ENCODE measurements at places on chromosomes 5 and 9.

DNA sequence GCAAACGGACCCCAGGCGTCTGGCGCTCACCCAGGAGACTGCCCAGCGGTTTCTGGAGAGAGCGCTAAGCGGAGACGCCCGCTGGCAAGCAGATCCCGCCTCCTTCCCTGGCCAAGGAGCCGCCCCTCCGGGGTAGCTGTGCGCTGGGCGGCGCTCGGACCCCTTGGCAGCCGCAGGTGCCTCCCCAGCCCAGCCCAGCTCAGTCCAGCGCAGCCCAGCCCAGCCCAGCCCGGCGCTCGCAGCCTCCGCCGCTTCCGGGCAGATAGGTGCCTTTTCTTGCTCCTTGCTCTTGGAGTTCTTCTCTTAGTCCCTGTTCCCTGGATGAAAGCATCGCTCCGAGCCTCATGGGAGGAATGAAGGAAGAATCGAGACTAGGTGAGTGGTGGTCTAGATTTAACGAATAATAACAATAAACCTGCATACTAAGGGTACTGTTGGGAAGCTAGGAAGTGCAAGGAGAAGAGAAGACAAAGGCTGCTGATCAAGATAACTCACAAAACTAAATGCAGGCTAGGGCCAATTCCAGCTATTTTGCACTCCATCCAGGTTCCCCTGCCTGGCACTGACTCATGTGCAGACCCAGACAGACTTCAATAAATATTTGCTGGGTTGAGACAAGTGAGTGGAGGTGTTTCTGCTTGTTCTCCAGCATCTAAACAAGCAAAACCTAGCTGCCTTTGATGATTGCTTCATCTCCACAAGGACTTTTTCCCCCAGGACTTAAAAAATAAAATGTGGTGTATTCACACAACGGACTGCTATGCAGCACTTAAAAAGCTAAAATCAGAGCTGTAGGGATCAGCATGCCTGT, at the start of gene STK32A:
Gene STK32A (plus strand): TSS at position 202 of the 811 bp plus-strand sequence. CDS start 4,609 bp downstream, outside the sequence.
- peak; percentile 8 for DNase-seq

DNA sequence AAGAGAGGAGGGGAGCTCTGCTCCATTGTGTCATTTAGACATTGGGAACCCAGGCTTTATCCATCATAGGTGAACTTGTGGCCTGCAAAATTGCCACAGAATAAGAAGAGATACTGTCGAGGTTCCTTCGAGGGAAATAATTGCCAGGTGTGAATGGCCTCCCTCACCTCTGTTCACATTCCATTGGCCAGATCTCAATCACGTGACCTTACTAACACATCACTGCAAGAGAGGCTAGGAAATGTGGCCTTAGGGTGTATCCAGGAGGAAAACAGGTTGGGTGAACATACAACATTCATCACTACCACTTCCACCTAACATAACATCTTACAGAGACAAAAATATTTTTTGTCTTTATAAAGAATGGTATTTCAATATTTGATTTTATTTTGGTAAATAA, 182.1 kb downstream of the FBXL7 start:
- no peak for DNase-seq

DNA sequence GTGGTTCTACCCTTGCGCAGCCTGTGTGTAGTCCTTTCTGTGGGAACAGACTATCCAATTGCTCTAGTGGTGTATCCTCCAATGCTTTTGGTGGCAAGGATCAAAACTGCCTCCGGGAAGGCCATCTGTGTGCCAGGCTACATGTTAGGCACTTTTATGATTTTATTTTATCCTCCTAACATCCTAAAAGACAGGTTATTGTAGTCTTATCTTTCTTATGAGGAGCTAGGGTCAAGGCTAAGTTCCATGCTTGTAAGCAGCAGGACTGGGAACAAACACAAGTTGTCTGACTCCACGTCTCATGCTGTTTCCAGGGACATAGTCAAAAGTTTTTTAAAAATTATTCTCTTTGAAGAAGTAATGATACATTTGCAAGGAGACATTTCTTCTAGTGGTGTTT, 278.7 kb upstream of the ADAMTSL1 start:
- DNase-seq = no peak

DNA sequence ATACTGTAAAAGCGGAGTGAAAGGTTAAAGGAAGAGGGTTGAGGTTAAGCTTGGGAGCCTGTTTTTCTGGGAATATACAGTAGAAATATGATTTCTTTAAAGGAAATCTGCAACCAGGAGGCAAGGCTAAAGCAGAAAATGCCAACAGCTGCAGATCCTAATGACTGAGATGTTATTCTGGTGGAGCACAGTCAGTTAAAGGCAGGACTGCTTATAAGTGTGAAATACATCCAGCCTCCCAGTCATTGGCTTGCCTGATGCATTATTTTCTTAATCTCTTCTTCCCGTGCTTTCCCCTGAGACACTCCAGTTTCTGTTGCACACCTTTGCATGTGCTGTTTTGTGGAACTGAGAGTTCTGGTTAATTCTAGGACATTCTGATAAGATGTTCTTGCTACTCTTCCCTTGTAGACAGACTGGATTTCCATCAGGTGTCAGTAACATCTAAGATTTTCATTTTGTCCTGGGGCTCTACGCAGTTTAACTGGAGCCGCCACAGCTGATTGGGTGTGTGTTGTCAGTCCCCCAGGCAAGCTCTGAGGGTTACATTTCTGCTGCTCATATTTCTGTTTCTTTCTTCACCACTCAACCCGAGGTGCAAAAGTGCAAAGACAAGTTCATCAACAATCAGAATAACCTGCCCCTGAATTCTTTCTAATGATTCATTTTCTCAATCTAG, 44.4 kb downstream of the CAST start:
- DNase-seq = no peak

DNA sequence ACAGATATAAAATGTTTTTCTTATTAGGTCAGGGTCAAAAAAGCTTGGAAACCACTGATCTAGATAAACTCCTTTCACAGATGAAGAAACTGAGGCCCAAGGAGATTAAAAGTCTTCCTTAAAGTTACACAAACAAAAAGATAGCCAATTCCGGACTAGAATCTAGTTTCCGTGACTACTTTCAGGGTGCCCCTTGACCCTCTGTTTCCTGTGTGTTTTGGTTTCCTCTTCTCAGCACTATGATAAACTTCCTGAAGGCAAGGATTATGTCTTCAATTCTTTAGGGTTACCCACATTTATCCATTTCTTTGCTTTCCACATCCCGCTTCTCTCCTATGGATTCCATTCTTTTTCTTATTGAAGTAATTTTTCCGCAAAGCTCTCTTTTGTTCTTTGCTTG, 83.1 kb downstream of the ADAMTS12 start:
- no peak for DNase-seq

DNA sequence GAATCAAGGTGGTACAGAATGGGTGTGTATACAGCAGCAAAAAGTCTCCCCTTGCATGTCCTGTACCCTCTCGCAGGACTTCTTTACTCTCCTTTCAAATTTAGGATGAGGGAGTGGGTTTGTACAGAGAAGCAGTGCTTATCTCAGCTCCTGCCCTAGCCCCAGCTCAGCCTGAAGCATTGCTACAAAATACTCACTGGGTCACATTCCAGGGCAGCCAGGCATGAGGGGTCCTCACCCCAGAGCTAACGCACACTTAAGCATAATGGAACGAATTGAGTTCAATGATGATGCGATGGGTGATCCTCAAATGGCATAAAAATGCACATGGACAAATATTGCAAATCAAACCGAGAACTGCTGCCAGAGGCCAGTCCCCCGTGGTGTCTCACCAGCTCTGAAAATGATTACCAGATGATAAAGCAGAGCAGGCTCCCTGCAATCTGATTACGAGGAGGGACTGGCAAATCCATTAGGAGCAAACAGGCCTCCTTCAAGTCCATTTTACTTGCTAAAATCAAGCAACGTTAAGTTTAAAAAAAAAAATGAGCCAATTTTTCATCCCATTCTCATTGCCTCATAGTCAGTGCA, 231.6 kb upstream of the TAS2R1 start:
- peak; percentile 28 for DNase-seq

- peak; percentile 45 for DNase-seq
Observed at GRCh38 chr5:57900381-57900944, 417.9 kb upstream of the ACTBL2 start.

GRCh38 chr5:68443091-68443490, 227.5 kb downstream of the PIK3R1 start:
- no peak for DNase-seq

DNA sequence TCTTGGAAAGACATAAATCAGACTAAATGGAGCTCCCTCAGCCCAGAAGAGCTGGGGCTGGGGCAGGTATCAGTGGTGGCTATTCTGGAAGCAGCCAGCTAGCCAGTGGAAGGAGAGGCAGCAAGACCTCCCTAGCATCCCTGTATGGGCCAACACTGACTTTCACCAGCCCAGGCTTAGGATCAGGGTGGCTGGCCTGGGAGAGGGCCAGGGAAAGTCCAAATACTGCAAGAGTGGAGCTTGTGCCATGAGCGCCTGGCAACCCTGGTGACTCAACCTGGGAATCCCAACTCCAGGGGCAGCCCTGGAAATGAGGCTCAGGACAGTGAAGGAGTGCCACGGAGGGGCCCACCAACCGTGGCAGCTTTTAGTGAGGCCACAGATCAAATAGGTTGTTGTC, 7.6 kb upstream of the IRF1 start:
- DNase-seq = no peak

DNA sequence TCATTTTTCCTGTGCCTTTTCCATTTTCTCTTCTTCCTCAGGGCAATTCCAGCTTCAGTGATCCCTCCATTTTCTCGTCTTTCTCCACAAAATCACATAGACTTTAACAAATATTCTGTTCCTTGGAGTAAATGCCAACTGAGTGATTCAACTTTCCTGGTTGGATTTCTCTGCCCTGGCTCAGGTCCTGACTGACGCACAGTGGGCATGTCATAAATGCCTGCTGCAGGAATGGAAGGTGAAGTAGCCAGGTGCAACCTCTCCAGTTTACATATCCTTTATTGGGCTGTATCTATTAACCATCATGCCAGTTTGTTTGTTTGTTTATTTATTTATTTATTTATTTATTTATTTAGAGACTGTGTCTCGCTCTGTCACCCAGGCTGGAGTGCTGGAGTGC, 95.1 kb downstream of the MEF2C start:
- no peak for DNase-seq

GRCh38 chr9:87836951-87837705, 45.5 kb upstream of the SPATA31E1 start:
- no peak for DNase-seq

Data from choroid plexus epithelial cell (primary cell).